ENCODE measurements at places on chromosomes 5 and 9.

DNA sequence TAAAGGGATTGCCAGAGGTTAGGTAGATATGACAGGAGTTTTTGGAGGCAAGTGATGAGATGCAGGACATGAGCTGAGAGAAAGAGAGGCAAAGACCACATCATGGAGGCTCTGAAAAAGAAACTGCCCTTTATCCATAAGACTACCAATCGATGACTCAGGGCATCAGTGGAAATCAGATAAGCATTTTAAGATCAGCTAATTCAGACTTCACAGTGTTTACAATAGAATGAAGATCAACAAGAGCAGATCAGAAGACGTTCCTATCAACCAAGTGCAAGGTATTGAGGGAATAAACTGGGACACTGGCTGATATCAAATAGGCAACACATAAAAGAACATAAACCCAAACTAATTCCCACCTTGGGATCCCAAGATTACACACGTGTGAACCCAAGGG is 227.2 kb downstream of the SLCO4C1 start:
- DNase-seq: no peak

- DNase-seq: no peak
Measured at GRCh38 chr5:95958310-95959014, 3.2 kb downstream of the ELL2 start.

DNA sequence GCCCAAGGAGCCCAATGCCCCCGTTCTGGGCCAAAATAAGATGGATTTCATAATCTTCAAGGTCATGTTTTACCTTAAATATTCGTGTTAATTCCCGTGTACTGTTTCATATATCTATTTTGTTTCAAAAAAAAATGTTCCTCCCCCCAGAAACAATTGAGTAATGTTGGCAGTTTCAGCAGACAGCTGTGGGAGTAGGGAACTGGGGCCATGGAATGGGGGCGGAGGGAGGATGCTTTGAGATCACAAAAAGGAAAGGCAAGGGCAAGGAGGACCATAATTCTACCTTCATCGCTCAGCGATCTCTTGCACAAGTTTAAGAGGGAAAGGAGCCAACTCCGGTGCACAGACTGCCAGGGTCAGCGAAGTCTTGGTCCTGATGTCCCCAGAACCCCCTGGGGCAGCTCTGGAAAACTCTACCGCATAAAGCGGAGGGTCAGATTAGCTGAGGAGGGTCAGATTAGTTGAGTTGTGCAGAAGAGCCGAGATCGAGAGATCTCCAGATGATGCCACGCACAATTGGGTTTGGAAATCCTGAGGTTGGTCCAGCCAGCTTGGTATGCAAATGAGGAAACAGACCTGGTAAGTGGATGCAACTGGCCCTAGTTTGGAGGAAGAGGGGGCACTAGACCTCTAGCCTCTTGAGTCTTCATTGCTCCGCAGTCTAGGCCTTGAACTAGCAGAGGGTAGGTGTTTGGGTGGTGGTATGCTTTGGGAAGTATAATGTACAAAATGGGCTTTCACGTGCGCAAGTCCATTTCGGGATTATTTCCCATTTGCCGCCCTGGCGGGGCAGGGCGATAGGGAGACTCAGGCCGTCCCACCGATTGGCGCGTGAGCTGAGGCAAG is 24.0 kb downstream of the CDKN2A start:
- no peak for DNase-seq

- no peak for DNase-seq
Measured at GRCh38 chr5:81151546-81151945, 81.6 kb upstream of the CKMT2 start.

DNA sequence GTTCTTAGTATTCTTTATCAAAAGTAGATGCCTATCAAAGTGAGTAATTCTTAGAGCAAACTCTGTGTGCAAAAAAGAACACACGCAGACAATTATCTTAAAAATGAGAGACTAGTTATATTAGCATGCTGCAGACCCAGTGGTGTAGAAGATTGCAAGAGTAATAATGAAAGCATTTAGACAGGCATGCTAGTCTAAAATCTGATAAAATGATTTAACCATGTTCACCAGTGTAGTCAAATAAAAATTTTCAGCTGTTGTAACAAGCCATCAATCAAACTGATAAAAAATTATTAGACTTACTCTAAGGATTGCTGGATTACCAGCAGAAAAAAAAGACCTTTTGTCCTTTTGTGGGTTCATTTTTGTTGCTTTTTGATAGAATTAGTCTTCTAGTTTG is 241.9 kb upstream of the TLE4 start:
- DNase-seq: no peak

DNA sequence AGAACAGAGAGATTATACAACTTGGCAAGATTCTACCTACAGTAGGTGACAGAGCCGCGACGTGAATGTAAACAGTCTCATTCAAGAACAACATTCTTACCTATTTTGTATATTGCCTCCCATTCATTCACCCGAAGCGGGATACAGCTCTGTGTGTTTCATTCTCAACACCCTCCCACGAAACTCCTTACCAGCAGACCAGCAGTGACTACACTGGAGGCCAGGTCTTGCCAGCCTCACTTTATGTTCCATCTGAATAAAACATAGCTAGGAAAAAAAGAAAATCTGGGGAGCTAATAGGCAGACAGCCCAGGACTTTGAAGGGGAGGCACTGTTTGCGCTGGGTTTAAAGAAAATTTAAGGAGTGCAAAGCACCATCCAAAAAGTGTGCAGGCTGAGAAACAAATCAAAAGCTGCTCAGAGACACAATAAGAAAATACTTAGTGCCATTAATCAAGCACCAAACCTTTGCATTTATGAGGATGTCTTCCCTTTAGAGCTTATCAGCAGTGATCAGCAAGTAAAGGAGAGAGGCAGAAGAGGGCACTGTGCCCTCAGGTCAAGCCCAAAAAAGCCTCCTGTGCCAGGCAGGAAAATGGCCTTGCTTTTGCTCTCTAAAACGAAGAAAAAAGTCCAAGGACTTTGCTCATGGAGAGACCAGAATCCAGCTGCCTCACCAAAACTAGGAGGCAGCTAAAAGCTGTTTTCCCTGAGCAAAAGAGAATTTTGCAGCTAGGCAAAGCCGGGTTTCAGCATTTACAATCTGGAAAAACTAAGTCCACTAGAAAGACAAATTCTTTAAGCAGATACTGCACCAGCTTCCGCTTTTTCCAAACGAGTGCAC is 295.1 kb downstream of the BNC2 start:
- DNase-seq: no peak

- DNase-seq: no peak
Measured at GRCh38 chr5:139512786-139513390, 30.3 kb upstream of the STING1 start.

DNA sequence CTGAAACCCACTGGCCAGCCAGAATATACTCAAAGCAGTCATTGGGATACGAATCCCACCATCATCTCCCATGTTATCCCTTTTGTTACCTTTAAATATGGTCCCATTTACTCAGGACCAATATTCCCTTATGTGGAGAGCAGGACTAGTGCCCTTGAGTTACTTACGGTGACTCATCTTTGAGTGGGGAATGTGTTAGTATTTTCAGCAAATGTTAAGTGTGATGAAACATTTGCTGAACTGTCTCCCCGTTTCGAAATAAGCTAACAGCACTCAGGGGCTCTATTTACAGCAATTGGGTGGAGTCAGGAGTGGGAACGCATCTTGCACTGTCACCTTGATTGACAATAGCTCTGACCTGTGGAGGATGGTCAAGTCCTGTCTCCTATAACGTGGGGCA is 67.4 kb downstream of the CTSL start:
- DNase-seq: no peak

DNA sequence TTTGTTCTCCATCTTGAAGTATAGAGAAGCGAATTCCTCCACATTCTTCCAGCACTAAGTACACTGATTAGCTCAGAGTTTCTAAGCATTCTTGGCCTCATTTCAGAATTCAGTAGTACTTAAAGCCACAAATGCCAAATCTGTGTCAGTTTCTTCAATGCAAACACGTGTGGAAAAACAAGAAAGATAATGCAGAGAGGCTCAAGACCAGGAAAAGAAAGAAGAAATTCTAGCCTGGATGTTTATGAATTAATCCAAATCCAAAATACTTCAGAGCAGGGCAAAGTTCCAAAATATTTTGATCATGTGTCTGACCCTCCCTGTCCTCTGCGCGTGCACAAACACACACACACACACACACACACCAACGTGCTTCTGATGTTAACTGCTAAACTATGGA is 457.6 kb downstream of the SLCO4C1 start:
- DNase-seq: no peak

GRCh38 chr5:116766470-116766947 is 191.9 kb upstream of the SEMA6A start:
- DNase-seq: no peak

DNA sequence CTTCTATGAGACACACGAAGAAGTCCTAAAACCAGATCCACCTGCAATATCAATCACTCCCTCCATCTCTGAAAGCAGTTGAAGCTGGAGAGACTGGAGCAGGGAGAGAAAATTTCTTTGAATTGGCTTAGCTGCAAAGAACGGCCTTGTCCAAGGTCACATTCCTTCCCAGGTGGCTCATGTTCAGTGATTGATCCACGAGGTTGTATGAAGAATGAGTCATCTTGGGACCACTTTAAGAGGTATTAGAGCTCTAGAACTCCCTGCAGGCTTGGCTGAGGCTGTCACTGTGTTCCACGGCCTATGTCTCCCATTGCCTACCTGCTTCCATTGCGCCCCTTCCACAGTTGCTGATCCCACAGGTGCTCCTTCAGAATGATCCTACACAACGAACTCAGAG is 68.2 kb downstream of the HMHB1 start:
- no peak for DNase-seq

DNA sequence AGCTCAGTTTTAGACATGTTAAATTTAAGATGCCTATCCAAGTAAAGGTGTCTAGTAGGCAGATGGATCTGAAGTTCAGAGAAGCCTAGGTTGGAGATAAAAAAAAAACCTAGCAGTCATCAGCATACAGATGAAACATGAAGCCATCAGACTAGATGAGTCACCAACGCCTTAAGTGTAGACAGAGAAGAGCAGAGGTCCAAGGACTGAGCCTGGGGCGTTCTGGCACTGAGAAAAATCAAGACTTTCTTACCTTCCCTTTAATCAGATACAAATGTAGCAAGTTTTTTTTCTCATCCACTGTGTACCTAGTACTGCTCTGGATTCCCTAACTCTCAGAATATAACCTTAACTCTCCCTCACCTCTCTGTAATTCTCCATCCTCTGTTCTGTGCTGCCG is 97.3 kb downstream of the SIL1 start:
- no peak for DNase-seq

DNA sequence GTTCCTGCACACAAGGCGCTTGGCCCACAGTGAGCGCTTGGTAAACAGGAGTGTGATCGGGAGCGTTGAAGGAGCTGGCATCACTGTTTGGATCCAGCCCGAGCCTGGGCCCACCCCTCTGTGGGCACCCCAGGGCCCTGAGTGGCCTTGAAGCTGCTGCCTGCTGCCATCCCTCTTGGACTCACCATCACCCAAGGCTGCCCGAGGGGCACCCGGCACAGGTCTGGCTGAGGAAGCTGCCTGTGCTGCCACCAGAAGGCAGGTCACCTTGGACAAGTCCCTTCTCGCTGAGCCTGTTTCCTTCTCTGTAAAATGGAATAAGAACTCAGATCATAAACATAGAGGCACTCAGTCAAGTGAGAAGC is 53.6 kb downstream of the LRSAM1 start:
- no peak for DNase-seq

GRCh38 chr5:9512457-9512856 is 33.4 kb downstream of the SEMA5A start:
- DNase-seq: no peak

DNA sequence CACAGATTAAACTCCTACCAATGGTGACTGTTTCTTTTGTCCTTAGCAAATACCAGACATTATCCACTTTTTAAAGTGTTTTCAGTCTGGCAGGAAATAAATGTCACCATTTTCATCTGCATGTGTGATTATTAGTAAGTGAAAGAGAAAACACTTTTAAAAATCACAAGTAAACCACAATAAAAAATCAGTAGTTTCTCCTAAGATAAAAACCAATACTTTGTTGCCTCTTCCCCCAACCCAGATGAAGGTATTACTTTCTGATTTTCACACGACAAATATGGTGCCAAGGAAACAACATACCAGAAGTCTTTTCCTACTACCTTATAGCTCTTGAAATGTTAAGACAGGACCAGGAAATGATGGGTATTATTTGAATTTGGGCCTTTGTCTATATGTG is 11.5 kb upstream of the MAP3K1 start:
- no peak for DNase-seq

DNA sequence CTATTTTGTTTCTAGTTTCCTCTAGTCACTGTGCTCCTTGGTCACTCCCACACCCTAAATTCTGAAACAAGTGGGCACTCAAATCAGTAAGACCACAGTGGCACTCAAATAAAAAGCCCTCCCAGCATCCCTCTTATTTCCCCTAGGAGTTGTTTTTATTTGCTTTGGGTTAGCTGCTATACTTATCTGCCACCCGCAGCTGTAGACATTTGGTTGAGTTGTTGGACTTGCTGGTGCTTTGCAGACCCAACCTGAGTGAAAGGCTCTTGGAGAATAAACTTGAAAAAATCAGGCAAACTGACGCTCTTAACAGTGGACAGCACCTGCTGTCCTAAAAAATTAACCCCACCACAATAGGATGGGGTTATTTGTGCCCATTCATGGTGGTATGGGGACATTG is 203.0 kb downstream of the SPATA31A6 start:
- no peak for DNase-seq

DNA sequence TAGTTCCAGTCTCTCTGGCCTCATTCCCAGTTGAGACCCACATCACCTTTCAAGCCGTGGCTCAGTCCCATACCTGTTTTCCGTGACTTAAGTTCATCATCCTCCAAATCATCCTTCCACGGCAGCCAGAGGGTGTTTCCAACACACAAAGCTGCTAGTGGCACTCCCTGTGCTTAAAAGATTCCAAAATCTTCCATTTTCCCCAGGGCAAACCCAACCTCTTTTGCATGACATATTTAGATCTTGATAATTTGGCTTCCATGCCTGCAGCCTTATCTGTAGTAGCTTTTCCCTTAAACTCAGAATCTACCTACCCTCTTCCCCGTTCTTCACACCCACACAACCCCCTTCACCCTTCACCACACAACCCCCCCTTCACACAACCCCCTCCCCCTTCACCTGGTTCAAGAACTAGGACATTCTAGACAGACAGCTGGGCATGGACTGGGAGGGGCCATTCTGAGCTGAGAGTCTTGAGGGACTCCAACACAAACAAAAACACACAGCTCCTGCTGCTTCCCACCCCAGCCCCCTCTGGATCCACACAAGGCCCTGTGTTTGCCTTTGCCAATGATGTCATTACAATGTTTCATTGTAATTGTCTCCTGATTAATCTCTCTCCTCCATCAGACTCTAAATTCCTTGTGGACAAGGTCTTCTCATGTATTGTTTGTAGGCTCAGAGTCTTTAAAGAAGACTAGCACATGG is 268.2 kb downstream of the SH3GL2 start:
- no peak for DNase-seq

GRCh38 chr5:71719063-71719964 is at the start of gene CARTPT:
Gene CARTPT, plus strand, starts transcription at chr5:71719275. Its CDS starts 19 bp downstream, at chr5:71719294.
- DNase-seq: no peak

DNA sequence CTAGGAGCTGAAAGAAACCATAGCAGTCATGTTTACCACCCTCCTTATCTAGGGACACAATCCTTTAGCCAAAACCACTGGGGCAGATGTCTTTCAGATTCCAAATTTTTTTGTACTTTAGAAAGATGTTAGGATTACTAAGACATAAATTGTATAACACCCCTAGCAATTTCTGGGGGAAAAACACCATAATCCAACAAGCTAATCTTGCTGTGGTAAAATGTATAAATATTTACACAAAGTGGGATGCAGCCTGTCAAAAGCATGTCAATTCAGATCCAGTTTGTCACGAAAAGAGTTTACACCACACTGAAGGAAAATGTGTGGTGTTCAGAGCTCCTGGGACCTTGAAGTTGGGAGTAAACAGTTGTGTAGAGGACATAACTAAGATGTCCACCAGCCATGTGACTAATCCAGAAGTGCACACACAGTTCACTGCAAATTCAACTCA is 274.3 kb downstream of the ADAMTSL1 start:
- DNase-seq: no peak
